ENCODE measurements at places on chromosomes 11 and 22. TPM values are rescaled to one million over a fixed set of nuclear protein-coding genes. Genes with fewer than 3 reads are reported as not detected.
A peak's percentile ranks its signal among the peaks of the same experiment; 100 is the strongest.

PRR33 gene
- total RNA-seq = 0.06 TPM

APLP2 gene
- 105 TPM for total RNA-seq

ISX gene
- total RNA-seq = not detected

DNA sequence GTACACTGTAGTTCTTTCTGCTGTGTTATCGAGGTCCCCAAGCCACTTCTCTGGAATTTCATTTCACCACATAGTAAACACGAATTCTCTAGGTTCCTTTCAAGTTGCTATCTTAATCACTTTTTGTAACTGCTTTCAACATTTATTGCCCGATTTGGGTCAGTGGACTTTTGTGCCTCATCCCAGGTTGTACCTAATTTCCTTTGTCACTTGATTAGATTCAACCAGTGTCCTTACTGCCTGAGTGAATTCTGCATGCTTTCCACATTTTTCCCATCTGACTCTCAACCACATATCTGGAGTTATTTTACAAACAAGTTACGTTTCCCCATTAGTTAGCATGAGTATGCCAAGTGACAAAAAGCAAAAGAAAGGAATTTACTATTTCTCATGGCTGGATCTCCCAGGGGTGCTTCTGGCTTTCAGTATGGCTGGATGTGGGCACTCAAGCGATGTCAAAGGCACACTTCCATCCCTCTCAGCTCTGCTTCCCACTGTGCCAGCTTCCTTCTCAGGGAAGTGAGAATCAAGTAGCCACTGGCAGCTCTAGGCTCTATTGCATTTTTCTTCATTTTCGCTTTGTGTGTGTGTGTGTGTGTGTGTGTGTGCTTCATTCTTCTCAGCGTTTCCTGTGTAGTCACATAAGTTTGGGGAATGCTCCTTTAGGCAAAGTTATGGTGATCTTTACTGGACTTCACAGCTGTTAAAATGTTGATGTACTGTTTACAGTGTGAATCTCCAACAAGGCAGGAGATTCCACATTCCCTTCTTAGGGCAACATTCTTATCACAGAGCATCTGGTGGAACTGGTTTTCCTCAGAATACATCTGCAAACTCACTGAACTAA is 128.9 kb downstream of the DBX1 start:
- DNase-seq = no peak

SGSM1 gene
- total RNA-seq = 7.9 TPM

DNA sequence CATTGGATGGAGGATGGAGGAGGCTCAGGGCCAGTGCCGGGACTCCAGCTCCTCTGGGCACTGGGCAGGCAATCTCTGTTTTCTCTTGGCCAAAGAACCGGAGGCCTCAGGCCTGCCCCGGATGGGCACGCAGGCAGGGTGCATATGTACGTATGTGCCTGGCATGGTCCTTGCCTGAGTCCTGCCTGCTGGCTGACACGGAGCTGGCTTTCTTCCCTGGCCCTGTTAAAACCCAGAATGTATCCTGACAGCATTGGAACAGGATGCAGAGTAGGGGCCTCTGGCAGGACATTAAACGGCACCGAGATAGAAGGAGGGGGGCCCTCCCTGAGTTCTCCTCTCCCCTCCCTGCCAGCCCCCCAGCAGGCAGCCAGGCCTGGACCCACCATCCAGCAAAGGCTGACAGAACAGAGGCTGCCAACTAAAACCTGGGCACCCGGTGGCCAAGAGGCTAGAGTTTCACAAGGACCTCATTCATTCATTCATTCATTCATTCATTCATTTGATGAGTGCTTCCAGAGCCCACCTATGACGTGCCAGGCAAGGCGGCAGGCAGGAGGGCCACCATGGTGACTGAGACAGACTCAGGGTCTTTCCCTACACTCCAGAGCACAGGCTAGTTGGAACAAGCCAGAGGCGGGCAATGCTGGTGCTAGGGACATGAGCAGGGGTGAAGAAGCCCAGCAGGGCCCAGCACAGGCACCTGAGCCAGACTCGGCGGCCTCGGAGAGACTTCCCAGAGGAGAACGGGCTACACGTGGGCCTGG is 28.8 kb downstream of the FLRT1 start:
- no peak for DNase-seq

DNA sequence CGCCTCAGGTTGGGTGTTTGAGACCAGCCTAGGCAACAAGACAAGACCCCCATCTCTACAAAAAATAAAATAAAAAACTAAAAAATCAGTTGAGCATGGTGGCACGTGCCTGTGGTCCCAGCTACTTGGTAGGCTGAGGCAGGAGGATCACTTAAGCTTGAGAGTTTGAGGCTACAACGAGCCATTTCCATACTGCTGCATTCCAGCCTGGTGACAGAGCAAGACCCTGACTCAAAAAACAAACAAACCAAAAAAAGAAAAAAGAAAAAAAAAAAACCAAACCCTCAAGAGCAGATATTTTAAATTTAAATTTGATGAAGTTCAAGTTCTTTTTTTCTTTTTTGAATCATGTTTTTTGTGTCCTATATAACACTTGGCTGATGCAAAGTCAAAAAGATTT is 7.2 kb upstream of the CCDC83 start:
- no peak for DNase-seq

FGF3 gene
- not detected for total RNA-seq

NUP98 gene
- 354 TPM for total RNA-seq

- no peak for DNase-seq
These were observed 10.2 kb downstream of the HTATIP2 start for GRCh38 chr11:20373568-20374209.

DNA sequence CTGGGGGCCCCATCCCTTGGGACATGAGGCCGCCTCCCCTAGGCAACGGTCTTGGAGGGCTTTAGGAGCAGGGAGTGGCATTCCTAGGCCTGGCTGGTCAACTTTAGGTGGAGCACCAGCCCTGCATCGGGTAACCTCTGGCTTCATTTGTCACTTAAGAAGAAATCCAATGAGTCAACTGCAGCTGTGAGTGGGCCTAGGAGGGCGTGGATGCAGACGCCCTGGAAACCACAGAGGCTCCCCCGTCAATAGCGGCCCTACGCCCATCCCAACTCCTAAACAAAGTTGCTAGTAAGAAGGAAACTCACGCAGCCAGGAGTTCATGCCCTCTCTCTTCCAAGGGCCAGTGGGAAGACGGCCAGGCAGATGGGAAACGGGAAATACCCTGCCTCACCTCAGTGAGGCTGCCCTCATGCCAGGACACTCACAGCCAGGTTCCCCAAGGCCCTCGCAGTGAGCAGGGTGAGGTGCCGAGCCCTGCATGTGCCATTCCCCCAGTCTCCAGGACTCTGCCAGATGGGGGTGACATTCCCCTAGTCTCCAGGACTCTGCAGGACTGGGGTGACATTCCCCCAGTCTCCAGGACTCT is 20.8 kb downstream of the BID start:
- no peak for DNase-seq

POLR2F gene
- 107 TPM for total RNA-seq

SEPTIN5 gene
- 89.3 TPM for total RNA-seq

DNA sequence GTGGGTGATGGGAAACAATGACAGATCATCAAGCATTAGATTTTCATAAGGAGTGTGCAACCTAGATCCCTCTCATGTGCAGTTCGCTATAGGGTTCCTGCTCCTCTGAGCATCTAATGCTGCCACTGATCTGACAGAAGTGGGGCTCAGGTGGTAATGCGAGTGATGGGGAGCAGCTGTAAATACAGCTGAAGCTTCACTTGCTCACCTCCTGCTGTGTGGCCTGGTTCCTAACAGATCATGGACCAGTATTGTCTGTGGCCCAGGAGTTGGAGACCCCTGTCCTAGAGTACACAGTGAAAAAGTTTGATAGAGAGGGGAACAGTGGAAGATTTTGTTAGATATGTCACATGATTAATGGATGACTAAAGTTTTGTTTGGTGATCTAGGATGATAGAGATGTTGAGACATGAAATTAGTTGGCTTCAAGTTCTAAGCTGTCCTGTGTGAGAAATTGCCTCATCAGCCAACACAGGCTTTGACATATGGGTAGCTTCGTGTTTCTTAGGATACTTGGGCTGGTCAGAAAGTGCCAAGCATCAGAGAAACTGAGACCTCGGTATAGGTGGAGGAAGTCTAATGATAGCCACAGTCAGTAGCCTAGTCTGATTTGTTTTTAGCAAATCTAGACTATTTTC is 47.4 kb downstream of the ARHGEF12 start:
- DNase-seq = no peak

GRCh38 chr11:59673291-59673690 is 4.5 kb upstream of the PATL1 start:
- no peak for DNase-seq

DNA sequence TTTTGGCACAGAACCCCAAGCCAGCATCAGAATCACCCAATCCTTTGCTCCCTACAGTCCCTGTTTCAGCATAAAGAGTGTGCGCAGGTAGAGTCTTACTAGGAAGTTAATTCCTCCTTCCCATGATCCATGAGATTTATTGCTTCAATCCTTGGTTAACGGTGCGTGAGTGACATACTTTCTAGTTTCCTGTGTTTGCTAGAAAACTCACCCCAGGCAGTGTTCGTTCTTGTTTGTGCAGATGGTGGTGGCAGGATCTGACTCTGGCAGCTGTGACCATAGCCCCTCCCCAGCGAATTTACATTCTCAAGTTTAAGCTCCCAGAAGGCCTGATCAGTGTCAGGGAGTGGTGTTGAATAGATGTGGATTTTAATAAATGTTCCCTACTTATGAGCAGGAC is 106.7 kb upstream of the CCT8L2 start:
- no peak for DNase-seq

GRCh38 chr11:45412051-45412471 is 125.9 kb upstream of the SYT13 start:
- no peak for DNase-seq

DNA sequence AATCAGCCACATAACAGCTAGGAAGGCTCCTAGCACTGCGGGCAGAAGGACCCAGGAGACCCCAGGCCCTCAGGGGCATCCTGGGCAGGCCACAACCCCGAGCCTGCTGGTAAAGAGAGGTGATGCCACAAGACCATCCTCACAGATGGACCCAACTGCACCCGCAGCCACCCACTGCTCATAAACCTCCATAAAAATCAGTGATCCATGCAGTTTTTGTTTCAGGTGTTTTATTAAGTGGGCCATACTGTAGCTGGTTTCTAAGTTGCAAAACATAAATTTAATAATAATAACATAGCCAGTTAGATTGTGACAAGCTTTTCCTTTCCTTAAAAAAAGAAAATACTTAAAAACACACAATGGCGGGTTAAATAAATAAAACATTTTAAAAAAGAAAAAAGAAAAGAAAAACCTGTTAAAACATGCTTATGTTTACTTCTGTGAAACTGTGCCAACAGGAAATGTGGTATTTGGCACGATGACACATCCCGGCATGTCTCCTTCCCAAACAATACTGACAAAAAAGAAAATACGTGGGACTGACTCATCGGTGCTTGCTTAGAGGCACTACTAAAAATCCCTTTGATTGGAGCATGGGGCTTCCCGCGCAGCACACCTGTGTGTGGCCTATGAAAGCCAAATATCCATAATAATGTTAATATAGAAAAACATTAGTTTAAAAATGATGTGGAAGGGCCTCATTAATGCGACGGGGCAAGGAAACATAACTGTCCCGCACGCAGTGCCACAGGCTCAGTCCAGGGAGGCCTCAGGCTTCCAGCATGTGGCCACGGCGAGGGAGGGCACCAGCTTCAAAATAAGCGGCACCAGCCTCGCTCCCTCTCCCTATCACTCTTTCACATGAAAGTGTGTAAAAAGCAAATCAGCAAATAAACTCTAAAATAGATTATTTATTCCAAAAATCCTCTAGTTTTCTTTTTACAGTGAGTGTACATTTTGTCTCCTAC is 47.5 kb upstream of the SCUBE2 start:
- no peak for DNase-seq

DNA sequence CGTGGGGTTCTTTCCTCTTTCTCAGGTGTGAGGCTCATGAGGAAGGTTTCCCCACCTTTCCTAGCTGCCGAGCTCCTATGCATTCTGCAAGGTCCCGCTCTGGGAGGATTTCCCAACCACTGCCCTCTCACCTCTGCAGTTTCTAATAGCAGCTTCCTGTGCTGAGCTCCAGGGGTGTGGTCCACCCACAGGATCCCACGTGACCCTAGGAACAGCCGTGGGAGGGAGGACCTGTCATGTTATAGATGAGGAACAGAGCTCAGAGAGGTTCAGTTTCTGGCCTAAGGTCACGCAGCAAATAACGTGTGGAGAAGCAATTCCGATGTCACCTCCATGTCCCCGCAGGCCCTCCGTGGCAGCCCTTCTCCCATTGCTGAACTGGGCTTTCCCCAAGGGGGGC is 38.5 kb downstream of the FLRT1 start:
- no peak for DNase-seq

GRCh38 chr11:75873417-75874221 is 58.6 kb downstream of the UVRAG start:
- DNase-seq = no peak

RAB30 gene
- total RNA-seq = 12.3 TPM

DNA sequence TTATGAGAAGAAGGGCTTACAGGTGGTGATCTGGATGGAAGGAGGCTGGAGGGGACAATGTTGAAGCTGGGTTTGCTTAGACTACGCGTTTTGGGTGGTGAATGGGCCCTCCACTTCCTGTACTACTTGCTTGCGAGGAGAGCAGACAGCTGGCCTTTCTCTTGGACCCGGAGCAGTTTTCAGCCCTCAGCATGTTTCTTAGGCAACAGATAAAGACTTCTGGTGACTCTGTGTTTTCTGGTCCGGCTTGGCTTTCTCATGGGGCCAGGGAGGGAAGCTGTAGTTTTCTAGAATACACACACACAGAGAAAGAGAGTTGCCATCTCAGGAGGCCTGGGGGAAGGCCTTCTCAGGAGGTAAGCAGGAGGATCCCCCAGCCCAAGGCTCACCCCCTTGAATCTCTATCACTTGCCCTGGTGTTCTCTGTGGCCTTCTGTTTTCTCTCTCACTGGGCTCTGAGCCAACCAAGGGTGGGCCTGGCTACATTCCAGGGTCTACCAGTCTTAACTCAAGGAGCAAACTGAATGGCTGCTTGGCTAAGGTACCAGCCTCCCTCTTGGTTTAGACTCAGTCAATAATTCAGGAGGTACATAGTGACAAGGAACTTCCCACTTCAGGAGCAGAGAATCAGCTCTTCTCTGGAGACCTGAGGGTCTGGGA is 2.4 kb downstream of the CCS start:
- peak; percentile 66 for DNase-seq

MPZL2 gene
- total RNA-seq = 3.0 TPM

GRCh38 chr11:60761436-60762190 is 4.9 kb downstream of the MS4A15 start:
- DNase-seq = no peak

GGTLC2 gene
- 2.8 TPM for total RNA-seq

GRCh38 chr11:2298795-2299761 is 2.6 kb downstream of the C11orf21 start:
- DNase-seq = peak; percentile 54

CRACR2B gene
- total RNA-seq = 7.4 TPM

GRCh38 chr22:46399251-46400024 is 63.9 kb downstream of the TRMU start:
- no peak for DNase-seq

RCOR2 gene
- 6.3 TPM for total RNA-seq

GRCh38 chr11:10597877-10598351 is 29.4 kb upstream of the LYVE1 start:
- no peak for DNase-seq

FAM89B gene
- 59.9 TPM for total RNA-seq

DNA sequence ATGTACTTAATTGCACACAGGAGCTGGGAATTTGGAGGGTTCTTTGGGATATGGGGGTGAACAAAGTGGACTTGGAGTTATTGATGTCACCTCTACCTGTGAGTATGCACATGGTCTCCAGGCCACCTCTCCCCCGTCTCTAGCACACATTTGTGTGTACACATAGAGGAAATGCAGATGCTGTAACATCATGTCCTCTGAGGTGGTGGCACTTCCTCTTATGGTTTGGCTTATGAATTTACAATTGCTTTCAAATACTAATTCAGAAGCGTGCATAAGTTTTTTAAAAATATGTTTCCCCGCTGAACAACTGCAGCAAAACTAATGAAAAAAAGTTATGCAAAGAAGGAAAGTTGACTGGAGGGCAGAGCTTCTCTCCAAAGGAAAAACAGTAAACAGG is 152.0 kb upstream of the TENM4 start:
- no peak for DNase-seq
